ENCODE measurements at places on chromosomes 2 and 18.
A peak's percentile ranks its signal among the peaks of the same experiment; 100 is the strongest.

DNA sequence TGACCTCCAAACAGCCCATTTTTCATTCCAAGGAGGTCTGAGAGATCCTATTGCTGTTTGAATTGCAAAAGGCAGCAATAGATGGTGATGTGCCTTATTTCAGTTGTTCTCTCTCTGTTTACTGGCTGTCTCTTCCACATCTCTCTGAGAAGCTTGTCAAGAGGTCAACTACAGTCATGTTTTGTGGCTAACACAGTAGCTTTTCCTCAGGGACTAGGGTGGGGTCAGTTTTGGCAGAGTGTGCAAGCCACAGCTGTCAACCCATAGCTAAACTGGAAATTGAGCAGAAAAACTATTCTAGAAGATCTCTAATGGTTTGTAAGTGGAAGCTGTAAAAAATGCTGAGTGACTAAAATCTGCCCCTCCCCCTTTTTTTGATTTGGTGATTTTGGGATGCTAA is 67.1 kb downstream of the DIS3L2 start:
- DNase-seq: peak; percentile 42

DNA sequence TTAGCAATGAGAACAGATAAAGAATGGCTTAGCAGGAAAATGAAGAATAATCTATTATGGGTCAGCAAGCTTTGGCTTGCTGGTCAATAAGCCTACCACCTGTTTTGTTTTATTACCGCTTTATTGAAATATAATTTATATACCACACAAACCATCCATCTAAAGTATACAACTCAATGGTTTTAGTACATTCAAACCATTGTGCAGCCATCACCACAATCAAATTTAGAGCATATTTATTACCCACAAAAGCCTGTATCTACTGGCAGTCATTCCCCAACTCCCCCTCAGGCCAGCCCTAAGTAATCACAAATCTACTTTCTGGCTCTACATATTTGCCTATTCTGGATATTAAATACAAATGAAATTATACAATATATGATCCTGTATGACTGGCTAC is 17.2 kb downstream of the PPP3R1 start:
- no peak for DNase-seq

DNA sequence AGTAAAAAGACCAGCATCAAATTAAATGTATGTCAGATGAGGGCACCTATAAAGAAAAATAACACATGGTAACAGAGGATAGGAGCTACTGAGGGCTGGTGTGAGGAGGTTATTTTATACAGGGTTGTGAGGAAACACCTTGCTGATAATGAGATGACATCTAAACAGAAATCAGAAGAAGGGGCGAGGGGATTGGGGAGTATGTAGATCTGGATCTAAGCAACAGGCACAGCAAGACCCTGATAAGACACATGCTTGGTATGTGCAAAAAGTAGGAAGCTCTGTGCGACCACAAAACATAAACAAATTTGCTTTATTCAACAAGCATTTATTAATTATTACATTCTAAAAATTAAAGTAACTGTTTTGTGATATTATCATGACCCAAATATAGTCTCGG is 295.4 kb downstream of the ZEB2 start:
- no peak for DNase-seq

DNA sequence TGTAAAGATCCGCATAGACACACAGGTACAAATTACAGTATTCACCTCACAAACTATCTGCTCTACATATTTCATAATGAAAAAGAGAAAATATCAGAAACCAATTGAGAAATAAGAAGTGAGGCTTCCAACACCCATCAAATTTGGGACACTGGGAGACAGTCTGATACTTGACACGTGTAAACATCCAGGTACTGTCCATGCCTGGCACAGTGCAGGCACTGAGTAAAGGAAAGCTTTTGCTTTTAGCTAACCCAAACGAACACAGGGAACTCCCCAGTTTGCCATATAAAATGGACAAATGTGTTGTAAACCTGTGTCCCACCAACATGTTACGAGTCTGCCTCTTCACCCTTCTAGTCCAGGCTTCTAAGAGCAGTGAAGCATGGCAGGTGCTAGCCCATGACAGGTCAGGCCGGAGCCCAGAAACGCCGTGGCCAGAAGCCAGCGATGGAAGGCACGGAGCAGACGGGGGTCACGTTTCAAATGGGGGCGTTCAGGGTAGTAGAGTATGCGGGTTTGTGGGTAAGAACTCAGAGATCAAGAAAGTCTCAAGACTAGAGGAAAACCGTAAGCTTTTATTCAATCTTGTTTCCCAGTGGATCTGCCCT is 27.0 kb downstream of the CDH2 start:
- no peak for DNase-seq

- DNase-seq: no peak
These were observed 175.3 kb downstream of the CLIP4 start for GRCh38 chr2:29290293-29291047.

DNA sequence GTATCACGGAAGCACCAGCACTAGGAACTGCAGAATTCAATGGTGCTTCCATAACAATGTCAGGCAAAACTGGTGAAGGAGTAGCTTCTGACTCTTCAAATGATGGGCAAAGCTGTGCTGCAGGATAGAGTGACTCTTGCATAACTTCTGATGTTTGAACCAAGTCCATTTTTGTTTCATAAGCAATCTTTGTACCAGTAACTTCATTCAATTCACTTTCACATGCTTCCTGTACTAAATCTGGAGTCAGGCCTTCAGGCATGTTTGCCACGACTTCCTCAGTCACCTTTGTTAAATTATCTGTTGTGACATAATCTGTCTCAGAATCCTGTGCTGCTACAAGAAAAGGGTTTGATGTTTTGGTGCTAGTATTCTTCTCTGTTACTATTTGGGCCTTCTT is 24.0 kb downstream of the RTN4 start:
- DNase-seq: no peak

- peak; percentile 45 for DNase-seq
These were observed 118.1 kb downstream of the MSH2 start for GRCh38 chr2:47520825-47521665.

DNA sequence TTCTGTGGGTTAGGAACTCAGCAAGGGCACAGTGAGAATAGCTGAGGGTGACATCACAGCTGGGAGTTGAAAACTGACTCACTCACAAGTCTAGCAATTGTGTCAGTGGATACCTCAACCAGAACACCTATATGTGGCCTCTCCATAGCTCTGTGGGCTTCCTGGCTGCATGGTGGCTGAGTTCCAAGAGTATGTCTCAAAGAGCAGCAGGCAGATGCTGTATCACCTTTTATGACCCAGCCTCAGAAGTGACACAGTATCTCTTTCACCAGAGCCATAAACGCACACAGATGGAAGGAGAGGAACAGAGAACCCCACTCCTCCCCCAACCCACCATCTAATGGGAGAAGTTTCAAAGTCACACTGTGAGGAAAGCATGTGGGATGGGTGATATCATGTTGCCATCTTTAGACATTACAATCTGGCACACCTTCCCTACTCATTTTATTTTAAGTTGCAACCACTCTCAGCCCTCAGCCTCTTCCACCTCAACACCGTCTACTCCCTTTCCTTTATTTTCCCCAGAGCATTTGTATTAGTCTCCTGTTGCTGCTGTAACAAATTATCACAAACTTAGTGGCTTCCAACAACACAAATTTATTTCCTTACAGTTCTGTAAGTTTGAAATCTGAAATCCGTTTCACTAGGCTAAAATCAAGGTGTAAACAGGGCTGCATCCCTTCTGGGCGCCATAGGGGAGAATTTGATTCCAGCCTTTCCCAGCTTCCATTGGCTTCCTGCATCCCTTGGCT is 134.6 kb upstream of the SPATS2L start:
- no peak for DNase-seq

DNA sequence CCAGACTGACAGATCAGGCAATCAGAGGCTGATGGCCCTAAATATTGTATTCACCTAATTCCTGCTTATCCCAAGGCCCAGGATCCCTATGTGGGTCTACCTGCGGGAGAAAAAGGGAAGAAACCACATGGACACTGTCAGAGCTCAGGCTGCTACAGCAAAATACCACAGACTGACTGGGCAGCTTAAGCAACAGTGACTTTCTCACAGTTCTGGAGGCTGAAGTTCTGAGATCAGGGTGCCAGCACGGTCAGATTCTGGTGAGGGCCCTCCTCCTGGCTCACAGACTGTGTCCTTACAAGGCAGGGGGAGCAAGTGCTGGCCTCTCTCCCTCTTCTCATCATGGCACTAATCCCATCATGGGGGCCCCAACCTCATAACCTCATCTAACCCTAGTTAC is 181.7 kb downstream of the TMEM163 start:
- no peak for DNase-seq

- no peak for DNase-seq
These were observed 894 bp downstream of the SMAD7 start for GRCh38 chr18:48949606-48950535.

- no peak for DNase-seq
These were observed 328.2 kb downstream of the SETBP1 start for GRCh38 chr18:45008694-45009413.

- no peak for DNase-seq
These were observed 57.4 kb downstream of the TRPM8 start for GRCh38 chr2:233974530-233975071.

- DNase-seq: no peak
These were observed 1.8 kb downstream of the REL start for GRCh38 chr2:60882971-60883753.

DNA sequence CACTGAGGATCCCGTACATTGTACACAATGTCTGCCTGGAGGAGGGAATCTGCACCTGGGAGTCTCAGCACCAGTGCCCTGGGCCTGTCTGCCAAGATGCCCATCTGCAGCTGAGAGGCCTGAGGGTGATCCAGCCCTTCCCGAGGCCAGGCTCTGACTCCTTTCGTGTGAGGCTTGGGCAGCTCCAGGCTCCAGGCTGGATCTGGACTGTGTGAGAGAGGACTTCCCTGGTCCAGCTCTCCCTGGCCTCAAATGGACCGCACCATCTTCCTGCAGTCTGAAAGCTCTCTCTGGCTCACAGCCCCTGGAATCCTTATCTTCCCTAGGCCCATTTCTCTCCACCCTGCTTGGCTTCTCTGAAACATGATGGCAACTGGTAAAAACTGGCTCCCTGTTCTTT is 324.6 kb downstream of the DYSF start:
- DNase-seq: no peak

DNA sequence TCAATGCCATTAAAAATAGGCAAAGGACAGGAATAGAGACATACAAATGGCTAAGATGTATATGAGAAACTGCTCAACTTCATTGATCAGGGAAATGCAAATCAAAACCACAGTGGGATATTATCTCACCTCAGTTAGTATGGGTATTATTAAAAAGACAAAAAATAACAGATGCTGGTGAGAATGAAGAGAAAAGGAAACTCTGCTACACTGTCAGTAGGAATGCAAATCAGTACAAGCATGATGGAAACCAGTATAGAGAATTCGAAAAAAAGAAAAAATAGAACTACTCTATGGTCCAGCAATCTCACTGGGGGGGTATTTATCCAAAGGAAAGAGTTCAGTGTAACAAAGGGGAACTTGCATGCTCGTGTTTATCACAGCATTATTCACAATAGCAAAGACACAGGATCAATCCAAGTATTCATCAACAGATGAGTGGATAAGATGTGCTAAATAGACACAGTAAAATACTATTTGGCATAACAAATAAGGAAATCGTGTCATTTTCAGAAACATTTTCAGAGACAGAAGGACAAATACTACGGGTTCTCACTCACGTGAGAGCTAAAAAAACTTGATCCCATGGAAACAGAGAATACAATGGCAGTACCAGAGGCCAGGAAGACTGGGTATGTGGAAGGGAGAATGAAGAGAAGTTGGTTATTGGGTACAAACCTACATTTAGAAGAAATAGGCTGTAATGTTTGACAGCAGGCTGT is 60.6 kb downstream of the CCDC74A start:
- no peak for DNase-seq

DNA sequence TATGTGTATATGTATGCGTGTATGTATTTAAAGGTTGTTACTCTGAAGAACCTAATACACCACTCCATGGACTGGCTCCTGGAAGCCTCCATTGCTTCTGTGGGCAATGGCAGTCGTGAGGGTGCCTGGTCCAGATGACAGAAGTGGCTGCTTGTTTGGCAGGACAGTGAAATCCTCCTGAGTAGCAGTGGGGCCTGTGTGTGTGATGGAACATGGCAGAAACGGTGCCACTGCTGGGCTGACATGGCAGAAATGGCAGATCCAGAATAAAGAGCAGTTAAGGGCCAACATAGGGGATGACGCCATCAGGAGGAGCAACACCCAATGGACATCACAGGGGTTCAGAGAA is 6.1 kb upstream of the CPLX4 start:
- DNase-seq: no peak

DNA sequence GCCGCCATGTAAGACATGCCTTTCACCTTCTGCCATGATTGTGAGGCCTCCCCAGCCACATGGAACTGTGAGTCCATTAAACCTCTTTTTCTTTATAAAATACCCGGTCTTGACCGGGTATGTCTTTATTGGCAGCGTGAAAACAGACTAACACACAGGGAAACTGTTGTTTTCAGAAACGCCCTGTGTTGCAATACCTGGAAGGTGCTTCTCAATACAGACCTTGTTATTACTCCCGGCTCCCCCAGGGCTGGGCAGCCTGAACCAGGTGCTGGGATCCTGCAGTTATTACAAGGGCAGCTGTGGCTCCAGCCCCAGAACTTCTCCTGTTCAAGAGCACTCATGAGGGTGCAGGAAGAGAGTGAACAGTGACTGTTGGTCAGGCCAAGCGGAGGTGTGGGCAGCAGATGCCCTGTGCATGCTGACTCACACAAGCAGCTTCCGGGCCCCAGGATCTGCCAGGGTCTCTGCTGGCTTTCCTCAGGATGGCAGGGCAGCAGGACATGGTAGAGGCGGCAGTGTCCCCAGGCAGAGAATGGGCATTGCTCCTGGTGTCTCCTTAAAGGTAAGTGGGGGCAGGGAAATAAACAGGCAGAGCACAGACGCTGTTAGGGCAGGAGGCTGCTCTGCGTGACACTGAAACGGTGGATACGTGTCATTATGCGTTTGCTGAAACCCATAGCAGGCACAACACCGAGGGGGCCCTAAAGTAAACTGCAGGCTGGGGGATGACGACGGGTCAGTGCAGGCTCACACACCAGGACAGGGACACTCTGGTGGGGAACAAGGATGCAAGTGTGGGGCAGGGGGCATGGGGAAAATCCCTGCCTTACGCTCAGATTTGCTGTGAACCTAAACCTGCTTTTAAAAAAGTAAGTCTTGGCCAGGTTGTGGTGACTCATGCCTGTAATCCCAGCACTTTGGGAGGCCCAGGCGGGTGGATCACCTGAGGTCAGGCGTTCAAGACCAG is 89.1 kb downstream of the NDUFA10 start:
- DNase-seq: peak; percentile 21

DNA sequence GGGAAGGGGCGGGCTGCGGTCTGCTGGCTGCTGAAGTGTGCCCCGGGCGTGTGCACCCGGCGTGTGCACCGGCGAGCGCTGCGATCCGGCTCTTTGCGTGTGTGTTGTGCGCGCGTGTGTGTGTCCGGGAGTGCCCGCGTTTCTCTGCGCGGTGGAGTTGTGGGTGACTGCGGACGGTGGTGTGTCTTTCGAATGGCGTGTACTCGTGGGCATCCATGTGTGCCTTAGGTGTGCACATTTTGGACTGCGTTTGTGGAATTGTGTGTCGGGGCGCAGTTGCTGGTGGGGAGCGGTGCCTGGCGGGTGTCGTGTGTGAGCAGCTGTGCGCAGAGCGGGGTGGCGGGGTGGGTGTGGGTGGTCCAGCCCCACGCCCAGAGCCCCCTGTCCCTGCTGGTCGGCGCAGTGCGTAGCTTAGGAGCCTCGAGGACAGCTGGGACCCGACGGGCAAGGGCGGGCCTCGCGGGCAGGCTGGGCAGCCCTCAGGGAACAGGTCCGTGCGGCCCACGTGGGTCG is 533 bp downstream of the HPCAL1 start:
- no peak for DNase-seq

All from left cardiac atrium (tissue), 4 donors.